HT-29 (cell line): ENCODE measurements at places on chromosomes 6 and 20. TPM values are rescaled to one million over a fixed set of nuclear protein-coding genes. Genes with fewer than 3 reads are reported as not detected.

The BANF2 gene
- total RNA-seq = not detected in 2 replicates

The ARMC12 gene
- not detected in 2 replicates for total RNA-seq

The SLC22A23 gene
- total RNA-seq = 7.5 and 10.8 TPM in 2 replicates

The TPBG gene
- 12.3 and 13.8 TPM in 2 replicates for total RNA-seq

The C6orf118 gene
- total RNA-seq = not detected in 2 replicates

The SULF2 gene
- total RNA-seq = 147 and 158 TPM in 2 replicates

The KCNK15 gene
- total RNA-seq = not detected in 2 replicates

The CD109 gene
- total RNA-seq = not detected in 2 replicates

The ZFAND3 gene
- 16.8 and 19.6 TPM in 2 replicates for total RNA-seq

The SNAI1 gene
- total RNA-seq = 1.5 and 2.6 TPM in 2 replicates

The MLN gene
- total RNA-seq = not detected in 2 replicates

The SMLR1 gene
- not detected in 2 replicates for total RNA-seq

The SAMD3 gene
- not detected in 2 replicates for total RNA-seq

The DYNLT2 gene
- 1.7 and 3.2 TPM in 2 replicates for total RNA-seq

The ATP9A gene
- total RNA-seq = 55.1 and 70.3 TPM in 2 replicates

The CLPSL1 gene
- total RNA-seq = not detected in 2 replicates

The OPRM1 gene
- not detected in 2 replicates for total RNA-seq

The SLC12A5 gene
- not detected in 2 replicates for total RNA-seq

The COL12A1 gene
- 0.05 TPM in 1 of 2 replicates, not detected in the other for total RNA-seq

The SAPCD1 gene
- 6.3 and 11.6 TPM in 2 replicates for total RNA-seq

The HSPA12B gene
- not detected in 2 replicates for total RNA-seq

The NPBWR2 gene
- not detected in 2 replicates for total RNA-seq

The RALY gene
- 290 and 301 TPM in 2 replicates for total RNA-seq

The SAMD10 gene
- 47.2 and 51.9 TPM in 2 replicates for total RNA-seq

The ZNF335 gene
- 39.2 and 44.8 TPM in 2 replicates for total RNA-seq

The TRAPPC3L gene
- total RNA-seq = not detected in 2 replicates

The C6orf58 gene
- total RNA-seq = not detected in 2 replicates

The KIF25 gene
- total RNA-seq = not detected in 2 replicates

The DHX16 gene
- total RNA-seq = 43.2 and 43.8 TPM in 2 replicates

The ZNF184 gene
- total RNA-seq = 2.5 and 3.1 TPM in 2 replicates

The CFAP61 gene
- not detected in 2 replicates for total RNA-seq

The PTCRA gene
- not detected in 2 replicates for total RNA-seq

The BPI gene
- not detected in 2 replicates for total RNA-seq

The TM9SF4 gene
- 39.9 and 45.9 TPM in 2 replicates for total RNA-seq

The OPN5 gene
- not detected in 2 replicates for total RNA-seq
